ENCODE measurements at places on chromosomes 2 and 18. TPM values are rescaled to one million over a fixed set of nuclear protein-coding genes. Genes with fewer than 3 reads are reported as not detected.

GRCh38 chr2:120541553-120541932, 194.1 kb upstream of the GLI2 start:
- no peak for DNase-seq
- peaks cover 8% of the 10 kb centered on the region for H3K27me3 ChIP-seq
- H3K27ac ChIP-seq, result no peak overlapping the region
- H3K4me3 ChIP-seq, result no peak overlapping the region

DNA sequence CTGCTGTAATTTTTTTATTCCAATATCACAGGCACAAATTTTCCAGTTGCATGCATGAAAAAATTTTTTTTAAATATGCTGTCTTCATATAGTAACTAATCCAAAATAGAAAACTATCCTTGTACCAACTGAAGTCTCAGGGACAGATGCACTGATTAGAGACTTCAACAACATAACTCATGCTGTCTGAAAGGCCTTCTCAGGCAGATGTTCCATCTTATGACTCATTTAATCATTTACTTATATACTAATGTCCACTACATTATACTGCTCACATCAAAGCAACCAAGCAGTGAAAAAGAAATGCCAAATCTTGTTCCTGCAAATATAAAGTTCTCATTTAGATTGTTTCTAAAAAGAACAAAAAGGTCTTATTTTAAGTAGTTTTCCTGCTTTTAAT, 53.1 kb downstream of the OLA1 start:
- no peaks in the 10 kb centered on the region for H3K4me1 ChIP-seq
- no peaks in the 10 kb centered on the region for H3K27me3 ChIP-seq
- DNase-seq, result no peak

GRCh38 chr18:53472546-53472945, 751.9 kb downstream of the MBD2 start:
- no peak for DNase-seq
- H3K4me3 ChIP-seq, result no peak overlapping the region
- H3K36me3 ChIP-seq, result no peaks in the 10 kb centered on the region
- no peaks in the 10 kb centered on the region for H3K4me1 ChIP-seq
- H3K27me3 ChIP-seq, result no peaks in the 10 kb centered on the region

DNA sequence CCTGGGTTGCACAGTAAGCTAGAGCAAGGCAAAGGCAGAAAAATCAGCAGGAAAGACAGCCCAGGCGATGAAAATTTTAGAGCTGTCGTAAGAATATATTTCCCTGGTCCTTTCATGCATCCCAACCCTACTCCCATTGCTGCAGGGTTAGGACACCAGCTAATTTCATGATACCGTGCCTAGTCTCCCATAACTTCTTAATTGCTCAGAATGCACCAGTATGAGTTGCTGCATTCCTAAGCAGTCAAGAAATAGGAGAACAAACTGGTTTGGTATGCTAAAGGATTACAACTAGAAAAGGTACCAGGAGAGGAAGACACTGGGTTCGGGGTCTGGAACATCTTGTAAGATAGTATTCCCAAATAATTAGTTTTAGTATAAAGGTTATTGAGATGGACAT, 269.4 kb upstream of the NRXN1 start:
- no peak for DNase-seq
- H3K4me3 ChIP-seq, result no peak overlapping the region
- H3K27me3 ChIP-seq, result no peaks in the 10 kb centered on the region
- H3K4me1 ChIP-seq, result no peaks in the 10 kb centered on the region
- H3K36me3 ChIP-seq, result no peaks in the 10 kb centered on the region
- H3K27ac ChIP-seq, result no peak overlapping the region

DNA sequence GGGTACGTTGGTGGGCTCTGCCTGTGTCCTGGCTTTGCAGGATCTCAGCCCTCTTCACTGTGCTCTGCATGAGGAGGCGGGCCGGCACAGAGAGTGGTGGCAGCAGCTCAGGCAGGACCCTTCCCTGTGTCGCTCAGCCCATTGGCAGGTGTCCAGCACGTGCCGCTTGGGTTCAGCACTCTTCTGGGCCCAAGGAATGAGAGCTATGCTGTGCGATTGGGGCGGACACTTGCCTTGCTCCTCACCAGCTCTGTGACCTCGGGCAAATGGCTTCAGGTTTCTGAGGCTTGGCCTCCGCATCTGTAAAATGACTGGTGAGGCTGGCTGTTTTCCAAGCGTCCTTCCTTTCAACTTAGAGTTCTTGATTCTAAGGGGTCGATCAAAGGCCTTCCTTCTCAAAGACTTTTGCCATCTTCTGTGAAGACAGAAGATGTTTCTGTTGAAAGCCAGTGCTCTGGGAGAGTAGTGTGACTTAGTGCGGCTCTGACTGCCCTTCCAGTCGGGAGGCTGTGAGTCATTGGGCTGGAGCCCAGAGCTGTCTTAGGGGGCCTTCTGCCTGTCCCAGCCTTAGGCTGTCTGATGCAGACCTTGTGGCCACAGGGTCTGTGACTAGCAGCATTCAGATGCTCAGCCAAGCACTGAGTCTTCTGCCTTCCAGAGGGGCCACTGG, 35.6 kb downstream of the GLI2 start:
- no peaks in the 10 kb centered on the region for H3K27me3 ChIP-seq
- no peaks in the 10 kb centered on the region for H3K4me1 ChIP-seq
- no peak for DNase-seq
- H3K36me3 ChIP-seq, result no peaks in the 10 kb centered on the region
- H3K27ac ChIP-seq, result no peak overlapping the region
- H3K4me3 ChIP-seq, result no peak overlapping the region

GRCh38 chr2:8581234-8581561, 100.7 kb upstream of the ID2 start:
- H3K4me3 ChIP-seq, result no peak overlapping the region
- DNase-seq, result no peak
- H3K4me1 ChIP-seq, result peaks cover 69% of the 10 kb centered on the region

The RTP5 gene
- 0.12 TPM for total RNA-seq

The DSC3 gene
- not detected for total RNA-seq
